ENCODE measurements at places on chromosomes 3 and 15.

DNA sequence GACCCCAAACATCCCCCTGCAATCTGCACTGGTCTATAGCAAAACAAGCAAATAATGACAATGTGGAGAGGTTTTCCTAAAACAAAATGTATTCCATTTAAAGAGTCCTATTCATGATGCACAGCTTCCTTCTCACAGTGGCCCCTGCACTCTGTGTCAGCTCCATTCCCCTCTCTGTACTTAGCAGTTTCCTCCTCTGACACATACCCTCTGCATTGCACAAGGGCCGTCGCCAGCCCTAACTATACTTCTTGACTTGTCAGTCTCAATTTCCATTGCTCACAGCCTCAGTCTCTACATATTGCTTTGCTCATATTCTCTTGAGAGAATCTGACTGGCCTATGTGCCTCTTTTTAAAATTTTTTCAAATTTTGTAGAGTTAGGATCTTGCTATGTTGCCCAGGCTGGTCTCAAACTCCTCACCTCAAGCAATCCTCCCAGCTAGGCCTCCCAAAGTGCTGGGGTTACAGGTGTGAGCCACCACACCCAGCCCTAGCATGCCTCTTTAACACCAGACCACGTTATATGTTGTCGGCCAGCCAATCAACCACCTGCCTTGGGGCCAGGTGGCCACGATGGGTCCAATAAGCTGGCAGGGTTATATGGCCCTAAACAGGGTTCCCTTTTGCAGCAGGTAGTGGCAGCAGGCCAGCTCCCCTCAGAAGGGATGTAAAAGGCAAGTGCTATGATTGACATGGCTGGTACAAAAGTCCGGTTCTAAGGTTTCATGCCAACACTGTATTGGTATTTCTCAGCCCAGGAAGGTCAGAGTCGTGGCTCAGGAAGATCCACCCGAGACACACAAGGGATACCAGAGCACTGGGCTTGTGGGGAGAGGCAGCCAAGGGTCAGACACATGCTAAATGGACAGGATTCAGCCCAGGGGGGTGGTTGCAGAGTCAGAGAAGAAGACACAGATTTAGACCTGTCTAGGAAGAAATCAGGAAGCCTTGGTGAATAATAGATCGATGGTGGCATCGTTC lies 59.0 kb upstream of the SMAD3 start:
- H3K36me3 ChIP-seq = no peaks in the 10 kb centered on the region
- no peak overlapping the region for H3K27ac ChIP-seq
- H3K4me1 ChIP-seq = peaks cover 25% of the 10 kb centered on the region
- peak; percentile 56 for DNase-seq
- H3K27me3 ChIP-seq = no peaks in the 10 kb centered on the region
- no peak overlapping the region for H3K4me3 ChIP-seq

- DNase-seq = no peak
- no peak overlapping the region for H3K27ac ChIP-seq
- no peaks in the 10 kb centered on the region for H3K36me3 ChIP-seq
- no peaks in the 10 kb centered on the region for H3K4me1 ChIP-seq
- H3K4me3 ChIP-seq = no peak overlapping the region
These were observed 10.9 kb upstream of the GOLGA8B start for GRCh38 chr15:34594361-34594760.

DNA sequence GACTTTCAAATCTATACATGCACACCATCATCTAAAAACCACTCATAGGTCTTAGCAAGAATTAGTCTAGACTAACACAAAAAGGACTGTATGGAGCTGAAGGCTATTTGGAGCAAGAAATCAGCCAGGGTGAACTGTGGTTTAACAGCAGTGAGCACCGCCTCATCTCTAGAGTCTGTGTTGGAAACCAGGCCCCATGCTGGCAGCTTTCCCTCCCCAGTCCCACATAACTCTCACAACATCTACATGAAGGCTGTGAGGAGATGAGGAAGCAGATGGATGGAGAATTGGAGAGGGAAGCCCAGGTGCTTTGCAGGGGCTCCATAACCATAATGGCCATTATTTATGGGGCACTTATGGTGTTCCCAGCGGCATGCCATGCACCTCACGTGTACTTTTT lies 133.2 kb upstream of the TOPAZ1 start:
- DNase-seq = no peak
- peaks cover 10% of the 10 kb centered on the region for H3K36me3 ChIP-seq

GRCh38 chr15:52317022-52317421 lies 21.4 kb upstream of the MYO5C start:
- no peaks in the 10 kb centered on the region for H3K4me1 ChIP-seq
- H3K27ac ChIP-seq = no peak overlapping the region
- H3K36me3 ChIP-seq = peaks cover 48% of the 10 kb centered on the region
- H3K4me3 ChIP-seq = no peak overlapping the region

GRCh38 chr3:29537889-29538609 lies 257.2 kb downstream of the RBMS3 start:
- peaks cover 7% of the 10 kb centered on the region for H3K4me1 ChIP-seq
- DNase-seq = no peak
- H3K27ac ChIP-seq = no peak overlapping the region
- H3K36me3 ChIP-seq = peaks cover 3% of the 10 kb centered on the region
- H3K4me3 ChIP-seq = no peak overlapping the region

- H3K4me1 ChIP-seq = no peaks in the 10 kb centered on the region
- H3K27me3 ChIP-seq = peaks cover 5% of the 10 kb centered on the region
- H3K27ac ChIP-seq = no peak overlapping the region
- no peaks in the 10 kb centered on the region for H3K36me3 ChIP-seq
- H3K4me3 ChIP-seq = no peak overlapping the region
- DNase-seq = no peak
These were observed 130.8 kb downstream of the SERPINI1 start for GRCh38 chr3:167866331-167866730.

All from osteocyte (in vitro differentiated cells).